ENCODE measurements at places on chromosomes 6 and 20.

DNA sequence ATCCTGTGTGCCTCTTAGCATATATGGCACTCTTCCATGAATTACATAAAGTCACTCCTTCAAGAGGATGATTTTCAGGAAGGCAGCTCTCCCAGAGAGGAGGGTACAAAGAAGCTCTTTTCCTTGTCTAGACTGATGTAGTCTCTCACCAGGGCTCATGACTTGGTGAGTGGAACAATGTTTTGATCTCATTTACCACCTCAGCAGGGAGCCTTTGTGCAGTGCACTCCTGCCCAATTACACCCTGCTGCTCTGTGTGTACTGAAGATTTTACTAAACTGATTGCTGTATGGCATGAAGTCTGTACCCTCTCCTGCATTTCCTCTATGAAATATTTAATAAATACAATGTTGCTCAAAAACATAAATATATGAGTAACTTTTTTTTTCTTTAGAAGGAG, 598.3 kb upstream of the HS3ST5 start:
- DNase-seq: no peak

GRCh38 chr6:9463311-9463710, 951.6 kb downstream of the TFAP2A start:
- no peak for DNase-seq

DNA sequence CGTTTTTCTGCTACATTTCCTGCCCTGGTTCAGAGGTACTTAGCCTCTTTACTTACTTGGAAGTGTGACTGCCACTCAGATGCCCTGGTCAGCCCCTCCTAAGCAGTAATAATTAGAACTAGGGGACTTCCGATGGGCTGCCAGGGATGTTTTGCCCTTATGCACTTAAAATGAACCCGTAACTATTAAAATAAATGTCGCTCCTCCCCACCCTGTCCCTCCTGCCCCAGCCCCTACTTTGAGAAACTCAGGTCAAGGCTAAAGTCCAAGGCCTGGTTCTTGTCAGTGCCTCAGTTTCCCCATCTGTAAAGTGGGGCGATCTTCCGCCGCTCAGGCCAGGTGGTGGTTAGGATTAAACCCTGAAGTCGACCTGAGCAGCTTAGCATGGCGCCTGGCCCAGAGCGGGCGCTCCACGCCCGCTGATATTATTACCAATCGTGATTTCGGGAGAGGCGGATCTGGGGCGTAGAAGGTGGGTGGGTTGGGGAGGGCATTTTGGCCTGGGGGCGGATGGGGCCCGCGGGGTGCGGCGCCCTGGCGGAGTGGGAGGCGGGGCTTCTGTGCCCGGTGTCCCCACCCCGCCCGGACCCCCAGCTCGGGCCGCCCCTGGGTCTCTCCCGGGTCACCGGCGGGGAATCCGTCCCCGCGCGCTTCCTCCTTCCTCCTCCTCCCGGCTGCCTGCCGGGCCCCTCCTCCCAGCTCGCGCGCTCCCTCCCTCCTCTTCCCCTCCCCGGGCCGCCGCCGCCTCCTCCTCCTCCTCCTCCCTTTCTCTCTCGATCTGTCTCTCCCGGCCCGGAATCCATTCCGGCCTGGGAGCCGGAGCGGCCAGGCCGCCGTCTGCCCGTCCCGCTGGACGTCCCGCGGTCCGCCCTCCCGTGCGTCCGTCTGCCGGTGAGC, at the start of gene SRC:
TSS of gene SRC (plus strand) at position 802 of the 897 bp plus-strand sequence. CDS start 38,014 bp downstream, outside the sequence.
- DNase-seq: peak; percentile 70

DNA sequence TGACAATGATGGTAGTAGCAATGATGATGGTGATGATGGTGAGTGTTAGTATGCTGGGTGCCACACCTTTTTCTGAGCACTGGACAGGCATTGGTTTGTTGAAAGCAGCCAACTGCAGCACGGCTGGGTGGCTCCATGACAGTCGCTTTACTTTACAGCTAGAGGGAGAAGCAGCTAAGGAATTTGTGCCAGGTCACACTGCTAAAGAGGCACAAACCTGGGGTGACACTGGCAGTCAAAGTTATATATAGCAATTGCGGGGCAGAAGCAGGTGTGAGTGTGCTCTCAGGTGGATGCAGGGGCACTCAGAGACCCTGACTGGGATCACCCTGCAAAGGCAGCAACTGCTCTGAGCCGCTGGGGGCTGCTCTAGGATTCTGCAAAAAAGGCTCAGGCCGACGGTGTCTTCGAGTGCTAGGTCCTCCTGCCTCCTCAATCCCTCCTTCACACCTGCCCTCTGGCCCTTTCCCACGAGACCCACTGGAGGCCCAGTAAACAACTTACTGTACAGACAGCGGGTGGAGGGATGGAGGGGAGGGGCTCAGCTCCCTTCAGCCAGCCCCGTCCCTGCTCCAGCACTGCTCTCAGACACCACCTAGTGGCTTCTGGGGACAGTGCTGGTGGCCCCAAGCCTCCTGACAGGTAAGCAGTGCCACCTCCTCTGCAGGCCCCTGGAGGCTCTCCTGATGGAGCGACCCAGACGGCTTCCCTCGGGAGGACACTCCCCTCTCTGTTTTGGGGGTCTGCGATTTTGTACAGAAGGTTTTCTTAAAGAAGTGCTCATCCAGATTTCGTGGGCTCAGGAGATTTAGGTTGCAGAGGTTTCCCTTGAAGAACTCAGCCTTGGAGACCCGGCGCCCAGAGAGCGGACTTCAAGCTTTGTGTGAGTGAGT, 4.4 kb upstream of the RPS21 start:
- peak; percentile 72 for DNase-seq

DNA sequence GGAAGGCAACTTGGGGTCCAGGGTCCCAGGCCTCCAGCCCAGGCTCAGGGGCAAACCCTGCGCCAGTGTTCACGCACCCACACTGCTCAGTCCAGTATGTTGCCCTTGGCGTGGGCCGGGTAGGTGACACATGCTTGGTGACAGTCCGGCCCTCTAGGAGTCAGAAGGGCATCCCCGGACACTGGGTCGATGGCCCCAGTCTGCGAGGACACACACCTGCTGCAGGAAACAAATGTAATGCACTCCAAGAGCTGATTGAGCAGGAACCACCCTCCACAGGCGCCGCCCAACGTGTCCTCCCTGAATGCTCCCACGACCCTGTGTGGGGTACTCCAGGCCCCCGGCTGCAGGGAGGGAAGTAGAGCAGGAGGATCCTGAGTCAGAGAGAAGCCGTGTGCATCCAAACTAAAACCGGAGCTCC, 160.7 kb downstream of the DLL1 start:
- no peak for DNase-seq

- DNase-seq: no peak
These were observed 77.4 kb downstream of the PRDM1 start for GRCh38 chr6:106163446-106163965.

GRCh38 chr6:48111575-48111974, 578 bp upstream of the PTCHD4 start:
- no peak for DNase-seq

GRCh38 chr6:154868143-154868594, 126.9 kb upstream of the TIAM2 start:
- peak; percentile 43 for DNase-seq

DNA sequence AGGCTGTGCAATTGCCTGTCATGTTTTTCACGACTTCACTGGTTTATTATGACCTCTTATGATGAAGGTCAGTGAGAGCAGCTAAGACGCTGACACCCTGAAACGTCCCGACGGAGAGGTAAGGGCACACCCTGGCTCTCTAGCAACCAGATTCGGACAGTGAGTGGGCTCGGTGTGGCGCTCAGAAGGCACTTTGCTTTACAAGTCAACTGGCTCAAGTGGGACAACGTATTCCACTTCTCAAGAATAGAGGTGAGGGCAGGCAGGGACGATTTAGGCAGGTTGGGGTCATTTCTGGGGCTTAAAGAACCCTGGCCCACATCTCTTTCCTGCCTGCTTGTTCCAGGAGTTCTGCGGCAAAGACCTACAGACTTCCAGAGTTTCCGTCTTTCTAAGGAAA, 18.2 kb downstream of the RNASET2 start:
- no peak for DNase-seq

DNA sequence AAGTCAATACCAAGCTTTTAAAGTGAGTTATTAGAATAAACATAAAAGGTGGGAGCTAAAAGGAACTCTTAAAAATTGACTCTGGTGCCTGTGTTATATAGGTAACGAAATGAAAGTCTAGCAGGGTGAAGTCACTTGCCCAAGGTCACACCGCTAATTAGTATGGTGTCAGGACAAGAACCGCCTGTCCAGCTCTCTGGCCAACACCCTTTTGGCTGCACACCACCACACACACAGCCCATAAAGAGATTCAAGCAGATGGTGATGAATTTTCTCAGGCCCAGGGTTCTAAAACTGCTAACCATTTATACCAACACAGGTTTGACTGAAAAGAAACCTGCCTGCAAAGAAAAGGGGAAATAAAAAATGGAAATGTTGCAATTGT, 20.2 kb downstream of the GFOD1 start:
- DNase-seq: no peak

- no peak for DNase-seq
These were observed 296.8 kb upstream of the TSHZ2 start for GRCh38 chr20:52675375-52675774.

GRCh38 chr6:135128268-135128914, 52.7 kb upstream of the MYB start:
- DNase-seq: no peak

GRCh38 chr6:129661536-129662405, 48.2 kb downstream of the ARHGAP18 start:
- DNase-seq: no peak

GRCh38 chr6:153437193-153437592, 306.1 kb upstream of the RGS17 start:
- no peak for DNase-seq

DNA sequence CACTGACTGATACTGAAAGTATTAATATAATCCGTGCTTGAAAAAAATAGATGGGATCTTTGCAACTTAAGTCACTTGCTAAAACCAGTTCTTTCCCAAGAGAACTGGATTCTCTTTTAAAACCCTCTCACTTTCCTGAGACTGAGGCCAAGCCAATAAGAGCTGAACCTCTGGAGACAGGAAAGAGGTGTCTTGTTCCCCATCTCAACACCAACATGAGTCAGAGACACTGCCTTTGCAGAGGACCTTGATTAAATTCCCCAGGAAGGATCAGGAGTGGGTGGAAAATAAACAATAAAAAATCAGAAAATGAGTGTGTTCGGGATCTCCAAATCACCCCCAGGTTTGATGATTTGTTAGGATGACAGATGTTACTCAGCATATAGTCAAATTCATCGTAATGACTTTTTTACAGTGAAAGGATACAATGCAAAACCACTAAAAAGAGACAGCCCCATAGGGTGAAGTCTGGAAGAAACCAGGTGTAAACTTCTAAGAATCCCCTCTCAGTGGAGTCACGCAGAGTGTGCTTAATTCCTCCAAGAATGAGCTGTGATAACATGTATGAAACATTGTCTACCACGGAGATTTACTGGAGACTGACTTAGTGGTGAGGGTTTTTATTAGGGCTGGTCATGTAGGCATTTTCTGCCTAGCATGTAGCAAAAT, 122.8 kb upstream of the BEND3 start:
- DNase-seq: no peak

DNA sequence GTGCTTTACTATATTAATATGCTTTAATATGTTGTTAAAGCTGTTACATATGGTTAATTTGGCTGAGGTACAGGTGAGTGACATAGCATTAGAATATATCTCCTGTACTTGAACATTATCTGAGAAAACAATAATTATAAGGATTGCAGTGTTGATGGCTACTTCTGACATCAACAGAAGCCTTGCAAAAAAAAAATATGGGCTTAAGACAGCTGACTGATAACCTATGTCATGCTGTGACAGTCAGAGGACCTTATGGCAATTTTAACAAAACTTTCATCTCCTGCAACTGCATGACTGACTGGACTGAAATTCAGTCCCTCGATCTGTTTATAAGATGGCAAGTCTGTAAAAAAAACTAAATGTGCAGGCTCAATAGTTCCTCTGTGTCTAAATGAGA, 27.5 kb upstream of the TBX18 start:
- no peak for DNase-seq

DNA sequence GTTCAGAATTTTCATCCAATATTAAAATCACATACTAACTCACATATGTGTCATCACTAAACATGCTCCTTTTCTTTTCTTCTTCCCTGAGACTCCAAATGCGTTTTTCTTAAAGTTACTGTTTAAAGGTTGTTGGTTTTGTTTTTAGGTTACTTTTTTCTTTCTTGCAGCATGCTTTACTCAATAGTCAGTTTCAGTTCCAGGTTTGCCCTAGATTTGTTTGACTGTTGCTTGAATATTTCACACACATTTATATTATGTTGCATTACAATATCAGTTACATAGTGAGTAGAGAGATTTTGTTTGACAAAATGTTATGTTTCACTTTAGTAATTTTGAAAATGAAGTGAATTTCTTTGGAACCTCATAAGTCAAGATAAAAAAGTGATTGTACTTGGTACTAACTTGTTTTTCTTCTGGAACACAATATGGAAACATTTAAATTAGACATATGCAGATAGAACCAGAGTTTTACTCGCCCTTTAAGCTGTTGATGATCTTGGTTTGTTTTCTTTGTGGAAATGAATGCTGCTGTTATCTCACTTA, 27.3 kb downstream of the FNDC1 start:
- DNase-seq: no peak

- no peak for DNase-seq
These were observed 185.7 kb upstream of the FLRT3 start for GRCh38 chr20:14523090-14523489.

DNA sequence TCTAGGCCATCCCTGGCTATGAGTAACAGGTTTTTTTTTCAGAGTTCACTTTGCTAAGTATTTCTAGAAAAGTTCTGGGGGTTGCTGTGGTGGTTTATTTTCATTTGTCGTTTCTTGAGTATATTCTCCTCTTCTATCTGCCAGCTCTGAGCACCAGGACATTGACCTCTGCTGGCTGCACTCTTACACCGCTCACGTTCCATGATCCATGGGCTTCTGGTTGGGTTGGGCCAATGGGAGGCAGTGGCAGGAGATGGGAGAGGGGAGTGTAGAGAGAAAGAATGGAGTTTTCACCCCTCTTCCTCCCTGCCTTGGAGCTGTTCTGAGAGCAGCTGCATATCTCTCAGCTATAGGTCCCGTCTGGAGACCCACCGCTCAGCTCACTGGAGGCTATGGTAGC, 161.0 kb upstream of the ATXN1 start:
- DNase-seq: no peak

DNA sequence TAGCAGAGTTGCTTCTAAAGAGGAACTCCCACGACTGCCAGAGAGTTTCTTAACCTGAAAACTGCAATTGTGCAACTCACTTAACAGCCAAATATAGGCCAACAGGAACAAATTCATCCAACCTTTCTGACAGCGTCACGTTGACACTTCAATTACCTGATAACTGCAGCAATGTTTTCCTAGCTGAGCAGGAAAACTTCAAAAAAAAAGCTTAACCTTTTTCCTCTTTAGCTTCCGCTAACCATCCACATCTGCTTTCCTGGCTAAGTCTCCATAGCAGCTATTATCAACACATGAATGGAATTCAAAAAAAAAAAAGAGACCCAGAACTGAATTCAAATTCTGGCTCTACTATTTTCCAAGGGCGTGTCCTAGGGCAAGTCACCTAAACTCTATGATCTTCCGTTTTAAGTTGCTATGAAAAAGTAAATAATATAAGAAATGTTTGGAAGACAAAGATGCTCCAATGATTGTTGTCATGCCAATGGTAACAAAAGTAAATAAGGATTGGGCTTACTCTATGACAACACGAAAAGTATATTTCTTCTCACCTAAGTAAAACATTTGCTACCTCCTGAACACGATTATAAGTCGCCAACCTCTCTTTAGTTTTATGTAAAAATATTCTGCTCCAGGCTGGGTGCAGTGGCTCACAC, 524.6 kb upstream of the JARID2 start:
- no peak for DNase-seq

- DNase-seq: no peak
These were observed 7.3 kb upstream of the SMIM8 start for GRCh38 chr6:87315071-87315470.

- DNase-seq: no peak
These were observed 140.0 kb upstream of the ATXN1 start for GRCh38 chr6:16901306-16901705.
